Activated CD4-positive, alpha-beta memory T cell treated with anti-CD3 and anti-CD28 coated beads for 36 hours (primary cell): ENCODE measurements at places on chromosomes 6 and 20. TPM values are rescaled to one million over a fixed set of nuclear protein-coding genes. Genes with fewer than 3 reads are reported as not detected.

The SLC52A3 gene
- total RNA-seq: not detected

The ADGB gene
- total RNA-seq: not detected

The NCOA3 gene
- 72.0 TPM for total RNA-seq

The FNDC11 gene
- 0.61 TPM for total RNA-seq

The WFDC2 gene
- 0.38 TPM for total RNA-seq

- H3K27ac ChIP-seq: no peak overlapping the region
- no peak overlapping the region for H3K4me3 ChIP-seq
- H3K36me3 ChIP-seq: peaks cover 2% of the 10 kb centered on the region
- DNase-seq: no peak
Measured at GRCh38 chr20:10509376-10509775, 74.3 kb downstream of the SLX4IP start.

GRCh38 chr6:35893246-35893645 is 27.7 kb downstream of the SRPK1 start:
- peaks cover 17% of the 10 kb centered on the region for H3K4me1 ChIP-seq
- H3K27ac ChIP-seq: no peak overlapping the region
- no peak for DNase-seq
- no peaks in the 10 kb centered on the region for H3K27me3 ChIP-seq
- H3K4me3 ChIP-seq: no peak overlapping the region

DNA sequence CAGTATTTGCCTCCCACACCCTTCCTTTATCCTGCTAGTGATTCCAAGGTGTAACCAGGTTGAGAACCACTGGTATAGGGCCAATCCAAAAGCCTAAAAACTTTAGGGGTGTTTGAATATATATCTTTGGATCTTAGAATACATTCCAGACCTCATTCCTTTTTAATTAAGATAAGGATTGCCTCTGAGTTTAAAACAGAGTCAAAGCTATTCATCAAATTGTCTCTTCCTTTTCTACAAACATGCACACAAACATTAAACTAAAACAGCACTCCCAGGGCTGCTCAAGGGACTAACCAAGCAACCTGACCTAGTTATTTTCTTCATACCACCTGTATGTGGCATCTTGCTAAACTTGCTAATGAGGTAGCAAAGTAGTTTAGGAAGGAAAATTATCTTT is 22.1 kb upstream of the COL9A1 start:
- peaks cover 2% of the 10 kb centered on the region for H3K27me3 ChIP-seq
- no peak overlapping the region for H3K4me3 ChIP-seq
- no peak overlapping the region for H3K27ac ChIP-seq
- no peaks in the 10 kb centered on the region for H3K36me3 ChIP-seq
- H3K4me1 ChIP-seq: no peaks in the 10 kb centered on the region
- no peak for DNase-seq

GRCh38 chr6:97113170-97113569 is 169.8 kb downstream of the MMS22L start:
- peaks cover 12% of the 10 kb centered on the region for H3K4me1 ChIP-seq
- no peaks in the 10 kb centered on the region for H3K36me3 ChIP-seq
- H3K27ac ChIP-seq: no peak overlapping the region

- peak overlapping the region; percentile 38 for H3K27ac ChIP-seq
- peaks cover 4% of the 10 kb centered on the region for H3K27me3 ChIP-seq
- no peaks in the 10 kb centered on the region for H3K36me3 ChIP-seq
- peaks cover 11% of the 10 kb centered on the region for H3K4me1 ChIP-seq
- no peak for DNase-seq
Measured at GRCh38 chr6:106372838-106373501, 12.5 kb downstream of the CRYBG1 start.

GRCh38 chr20:62887152-62887859 is 25.7 kb upstream of the TCFL5 start:
- H3K4me3 ChIP-seq: no peak overlapping the region
- H3K36me3 ChIP-seq: peaks cover 26% of the 10 kb centered on the region
- peaks cover 8% of the 10 kb centered on the region for H3K4me1 ChIP-seq
- H3K27ac ChIP-seq: no peak overlapping the region

DNA sequence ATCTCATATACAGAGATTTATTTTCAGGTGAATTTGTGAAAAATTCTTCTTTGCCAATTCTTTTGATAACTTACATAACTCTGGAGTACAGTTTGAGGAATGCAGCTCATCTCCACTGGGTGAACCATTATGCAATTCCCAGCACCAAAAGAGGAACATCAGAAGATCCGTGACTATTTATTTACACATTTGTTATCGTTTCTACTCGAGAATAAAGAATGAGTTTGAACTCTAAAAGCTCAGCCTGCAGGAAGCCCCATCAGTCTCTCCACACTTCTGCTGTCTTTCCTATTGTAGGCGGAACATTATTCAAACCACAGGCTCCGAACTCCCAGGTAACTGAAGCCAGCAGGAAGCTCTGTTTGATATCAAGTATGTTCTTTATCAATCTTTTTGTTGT is 95.9 kb upstream of the IFNGR1 start:
- H3K36me3 ChIP-seq: no peaks in the 10 kb centered on the region
- H3K27me3 ChIP-seq: no peaks in the 10 kb centered on the region
- no peak overlapping the region for H3K27ac ChIP-seq
- DNase-seq: no peak
- H3K4me3 ChIP-seq: no peak overlapping the region

- H3K4me1 ChIP-seq: no peaks in the 10 kb centered on the region
- H3K36me3 ChIP-seq: no peaks in the 10 kb centered on the region
- no peak overlapping the region for H3K4me3 ChIP-seq
- DNase-seq: no peak
Measured at GRCh38 chr6:68279793-68280557, 355.1 kb upstream of the ADGRB3 start.

GRCh38 chr20:25860531-25861150 is 164.0 kb upstream of the ZNF337 start:
- peak overlapping the region; percentile 53 for H3K4me3 ChIP-seq
- peaks cover 84% of the 10 kb centered on the region for H3K27me3 ChIP-seq
- no peak overlapping the region for H3K27ac ChIP-seq
- peaks cover 46% of the 10 kb centered on the region for H3K4me1 ChIP-seq
- no peaks in the 10 kb centered on the region for H3K36me3 ChIP-seq
- DNase-seq: no peak

- no peaks in the 10 kb centered on the region for H3K27me3 ChIP-seq
- H3K27ac ChIP-seq: no peak overlapping the region
- no peaks in the 10 kb centered on the region for H3K36me3 ChIP-seq
- no peak for DNase-seq
- H3K4me3 ChIP-seq: no peak overlapping the region
Measured at GRCh38 chr6:158379336-158379735, 67.1 kb downstream of the TULP4 start.
